Activated CD8-positive, alpha-beta memory T cell treated with anti-CD3 and anti-CD28 coated beads, Interleukin-2, amount 50 U/mL, for 48 hours (primary cell): ENCODE measurements at places on chromosomes 3 and 15.

DNA sequence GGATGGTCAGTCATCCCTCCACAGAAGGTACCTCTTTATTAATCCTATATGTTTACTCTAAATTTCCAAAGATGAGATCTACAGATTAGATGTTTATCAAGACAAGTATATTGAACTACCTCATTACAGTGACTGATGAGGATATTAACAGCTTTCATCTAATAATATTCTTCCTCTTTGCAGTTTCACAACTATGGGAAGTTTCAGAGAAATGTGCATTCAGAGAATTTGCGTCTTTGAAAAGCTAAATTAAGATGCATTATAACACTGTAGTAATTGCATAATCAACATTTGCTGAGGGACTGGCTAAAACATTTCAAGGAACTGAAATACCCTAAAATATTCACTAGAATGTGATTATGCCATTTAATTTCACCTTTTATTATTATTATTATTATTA, 46.7 kb downstream of the MCF2L2 start:
- no peak for DNase-seq

GRCh38 chr15:75732809-75733451, 20.3 kb upstream of the CSPG4 start:
- peak; percentile 77 for DNase-seq

- DNase-seq: no peak
Measured at GRCh38 chr3:135148398-135149020, 353.4 kb downstream of the EPHB1 start.

DNA sequence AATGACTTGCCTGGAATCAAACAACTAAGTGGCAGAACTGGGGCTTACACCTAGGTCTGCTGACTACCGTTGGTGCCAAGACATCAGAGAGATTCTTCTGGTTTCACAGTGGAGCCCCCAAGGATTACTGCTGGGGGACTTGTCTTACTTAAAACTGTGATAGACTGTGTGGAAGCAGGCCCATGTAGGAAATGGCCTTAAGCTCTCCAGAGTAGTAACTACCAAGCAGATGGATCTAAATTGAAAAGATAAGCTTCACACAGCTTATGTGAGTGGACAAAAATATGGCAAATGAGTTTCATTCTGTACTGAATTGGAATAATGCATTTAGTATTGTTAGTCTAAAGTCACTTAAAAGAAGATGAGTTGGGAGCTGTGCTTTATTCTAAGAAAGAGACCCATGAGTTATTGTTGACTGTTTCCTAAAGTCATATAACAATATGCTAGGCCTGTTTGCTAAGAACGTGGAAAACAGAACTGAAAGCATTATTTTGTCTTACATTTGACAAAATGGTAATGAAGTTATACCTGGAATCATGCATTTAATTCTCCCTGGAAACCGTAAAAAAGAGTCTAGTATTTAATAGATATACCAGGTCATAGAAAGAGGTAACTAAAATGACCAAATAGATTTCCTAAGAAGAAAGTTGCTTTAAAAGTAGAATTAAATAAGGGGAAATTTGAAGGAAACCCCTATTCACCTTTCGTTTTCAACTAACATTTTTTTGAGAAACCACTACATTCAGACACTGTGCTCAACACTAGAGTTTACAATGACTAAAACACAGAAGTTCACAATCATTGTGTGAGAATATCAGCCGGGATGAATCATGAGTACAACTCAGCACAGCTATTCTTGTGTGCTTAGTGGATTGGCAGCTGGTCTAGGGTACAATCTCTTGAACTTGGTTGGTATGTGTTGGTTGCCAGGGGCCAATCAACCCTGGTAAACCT, 13.0 kb upstream of the MAPK6 start:
- peak; percentile 57 for DNase-seq

- DNase-seq: no peak
Measured at GRCh38 chr15:58309963-58310928, 121.5 kb upstream of the LIPC start.

GRCh38 chr3:25508901-25509300, 80.8 kb downstream of the RARB start:
- no peak for DNase-seq

DNA sequence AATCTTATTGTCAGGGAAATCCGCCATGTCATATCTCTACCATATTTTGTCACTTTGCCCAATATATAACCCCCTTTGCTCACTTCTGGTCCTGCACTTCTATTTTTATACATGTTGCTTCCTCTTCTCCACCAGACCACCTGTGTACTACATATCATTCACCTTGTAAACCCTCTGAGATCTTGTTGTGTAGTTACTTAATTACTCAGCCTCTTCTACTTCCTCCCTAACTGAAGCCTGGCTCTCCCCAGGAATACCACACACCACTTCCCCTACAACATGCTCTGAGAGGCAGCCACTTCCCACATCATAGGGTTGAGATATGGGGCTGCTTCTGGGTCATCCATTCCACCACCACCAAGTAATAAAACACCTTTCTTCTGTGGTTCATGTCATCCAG, 10.0 kb downstream of the HEXA start:
- no peak for DNase-seq

GRCh38 chr15:85733416-85733815, 61.3 kb downstream of the KLHL25 start:
- no peak for DNase-seq

GRCh38 chr3:59531994-59532393, 482.2 kb upstream of the CFAP20DC start:
- no peak for DNase-seq

GRCh38 chr15:43102187-43102586, 3.7 kb downstream of the UBR1 start:
- no peak for DNase-seq

GRCh38 chr3:67535006-67535405, 119.4 kb downstream of the SUCLG2 start:
- DNase-seq: no peak

DNA sequence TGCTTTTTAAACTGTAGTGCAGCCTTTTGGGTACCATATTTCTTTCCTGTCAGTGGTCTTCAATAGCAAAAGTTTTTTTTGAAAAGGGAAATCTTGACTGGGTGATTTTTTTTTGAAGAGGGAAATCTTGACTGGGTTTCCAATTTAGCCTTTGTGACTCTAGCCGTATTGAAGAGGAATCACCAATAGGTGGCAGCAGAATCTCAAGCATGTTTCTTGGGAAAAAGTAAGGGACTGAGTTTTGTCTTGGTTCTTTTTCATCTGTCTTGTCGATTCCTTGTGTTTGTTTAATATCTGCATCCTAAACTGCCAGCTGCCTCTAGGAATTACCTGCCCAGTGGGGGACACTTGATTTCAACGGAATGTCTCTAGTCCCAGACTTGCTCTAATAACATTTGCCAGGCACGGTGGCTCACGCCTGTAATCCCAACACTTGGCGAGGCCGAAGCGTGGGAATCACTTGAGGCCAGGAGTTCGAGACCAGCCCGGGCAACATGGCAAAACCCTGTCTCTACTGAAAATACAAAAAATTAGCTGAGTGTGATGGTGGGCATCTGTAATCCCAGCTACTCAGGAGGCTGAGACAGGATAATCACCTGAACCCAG, 89.2 kb downstream of the RBPMS2 start:
- DNase-seq: no peak

DNA sequence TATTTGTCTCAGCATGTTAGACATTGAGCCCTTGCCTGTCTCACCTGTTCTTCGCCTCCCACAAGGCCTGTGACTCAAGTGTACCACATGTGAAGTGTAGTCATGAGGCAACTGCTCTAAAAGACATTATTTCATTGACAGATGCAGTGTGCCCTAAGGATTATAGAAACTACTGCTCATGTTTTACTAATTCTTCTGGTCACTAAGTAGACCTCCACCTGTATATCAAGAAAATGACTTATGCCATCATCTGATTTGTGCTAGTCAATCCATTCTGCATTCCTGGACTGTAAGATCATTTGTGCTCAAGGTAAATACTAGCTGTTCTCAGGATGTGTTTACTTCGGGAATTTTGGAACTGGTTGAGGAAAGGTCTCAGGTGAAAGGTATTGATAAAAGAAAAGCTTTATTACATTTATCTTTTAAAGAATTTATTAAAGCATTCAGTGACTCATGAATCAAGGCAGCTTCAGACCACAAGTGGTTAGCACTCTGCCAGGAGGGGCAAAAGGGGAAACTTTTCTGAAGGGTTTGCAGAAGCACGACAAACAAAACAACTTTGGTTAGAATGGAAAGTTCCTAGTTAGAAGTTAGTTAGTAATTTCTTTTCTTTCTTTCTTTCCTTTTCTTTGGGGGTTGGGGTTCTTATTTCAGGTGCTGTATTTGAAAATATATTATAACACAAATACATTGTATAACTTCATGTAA, 465.3 kb upstream of the CBLB start:
- no peak for DNase-seq

GRCh38 chr3:2810723-2811122, 299.5 kb downstream of the IL5RA start:
- no peak for DNase-seq

GRCh38 chr3:72698154-72698917, 149.9 kb downstream of the SHQ1 start:
- DNase-seq: no peak

GRCh38 chr3:62968128-62968527, 92.9 kb upstream of the CADPS start:
- no peak for DNase-seq

GRCh38 chr15:90750186-90750585, 33.0 kb downstream of the BLM start:
- no peak for DNase-seq

DNA sequence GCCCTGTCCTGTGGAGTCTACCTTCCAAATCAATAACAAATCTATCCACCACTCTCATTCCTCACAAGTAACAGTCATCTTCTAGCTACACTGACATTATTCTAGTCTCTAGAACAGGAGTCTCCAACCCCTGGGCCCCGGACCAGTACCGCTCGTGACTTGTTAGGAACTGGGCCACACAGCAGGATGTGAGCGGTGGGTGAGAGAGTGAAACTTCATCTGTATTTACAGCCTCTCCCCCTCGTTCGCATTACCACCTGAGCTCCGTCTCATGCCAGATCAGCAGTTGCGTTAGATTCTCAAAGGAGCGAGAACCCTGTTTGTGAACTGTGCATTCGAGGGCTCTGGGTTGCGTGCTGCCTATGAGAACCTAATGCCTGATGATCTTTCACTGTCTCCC, 31.9 kb downstream of the ROBO2 start:
- DNase-seq: no peak

- no peak for DNase-seq
Measured at GRCh38 chr15:55016225-55016624, 180.5 kb downstream of the RSL24D1 start.

- DNase-seq: no peak
Measured at GRCh38 chr3:105626739-105627138, 242.1 kb downstream of the CBLB start.

GRCh38 chr3:70312336-70312735, at the start of gene MDFIC2:
TSS of gene MDFIC2 (minus strand) at chr3:70312638. CDS start at chr3:70311973, 665 bp downstream.
- no peak for DNase-seq

DNA sequence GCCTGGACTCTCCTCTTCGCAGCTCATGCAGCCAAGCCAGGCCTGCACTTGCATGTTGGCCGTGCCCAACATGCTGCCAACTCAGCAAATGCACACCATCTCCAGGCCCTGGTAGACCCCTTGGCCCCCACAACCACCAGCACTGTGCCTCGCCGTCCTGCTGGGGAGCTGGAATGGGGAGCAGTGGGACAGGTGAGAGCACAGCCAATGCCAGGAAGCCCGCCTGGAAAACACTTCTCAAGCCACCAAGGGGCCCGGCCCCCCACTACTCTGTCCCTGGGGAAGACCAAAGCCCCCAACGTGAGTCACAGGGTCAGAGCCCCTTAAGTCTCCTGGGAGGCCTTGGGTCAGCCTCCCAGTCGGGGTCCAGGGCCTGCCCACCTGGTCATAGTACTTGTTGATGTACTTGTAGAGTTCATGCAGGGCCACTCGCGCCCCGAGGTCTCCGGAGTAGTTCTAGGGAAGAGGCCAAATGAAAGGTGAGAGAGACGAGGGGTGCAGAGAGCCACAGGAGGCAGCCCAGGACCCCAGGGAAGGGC, 24.5 kb downstream of the PLXNB1 start:
- DNase-seq: peak; percentile 48

DNA sequence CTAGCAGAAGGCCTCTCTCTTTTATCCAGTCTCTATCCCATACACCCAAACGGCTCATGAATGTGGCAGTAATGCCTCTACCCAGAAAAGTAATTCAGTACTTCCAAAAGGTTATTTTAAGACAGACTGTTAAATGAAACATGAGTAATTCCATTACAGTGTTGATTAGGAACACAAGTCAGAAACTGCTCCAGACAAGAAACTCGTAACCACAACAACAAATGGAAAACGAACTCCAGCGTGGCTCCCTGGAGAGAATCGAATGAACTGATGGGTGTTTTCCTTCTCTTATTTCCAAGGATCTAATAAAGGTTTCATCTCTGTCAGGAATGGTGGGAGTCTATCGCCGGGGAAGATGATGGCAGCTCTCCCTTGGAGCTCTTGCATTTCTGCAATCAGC, 228.4 kb downstream of the MAGI1 start:
- no peak for DNase-seq

DNA sequence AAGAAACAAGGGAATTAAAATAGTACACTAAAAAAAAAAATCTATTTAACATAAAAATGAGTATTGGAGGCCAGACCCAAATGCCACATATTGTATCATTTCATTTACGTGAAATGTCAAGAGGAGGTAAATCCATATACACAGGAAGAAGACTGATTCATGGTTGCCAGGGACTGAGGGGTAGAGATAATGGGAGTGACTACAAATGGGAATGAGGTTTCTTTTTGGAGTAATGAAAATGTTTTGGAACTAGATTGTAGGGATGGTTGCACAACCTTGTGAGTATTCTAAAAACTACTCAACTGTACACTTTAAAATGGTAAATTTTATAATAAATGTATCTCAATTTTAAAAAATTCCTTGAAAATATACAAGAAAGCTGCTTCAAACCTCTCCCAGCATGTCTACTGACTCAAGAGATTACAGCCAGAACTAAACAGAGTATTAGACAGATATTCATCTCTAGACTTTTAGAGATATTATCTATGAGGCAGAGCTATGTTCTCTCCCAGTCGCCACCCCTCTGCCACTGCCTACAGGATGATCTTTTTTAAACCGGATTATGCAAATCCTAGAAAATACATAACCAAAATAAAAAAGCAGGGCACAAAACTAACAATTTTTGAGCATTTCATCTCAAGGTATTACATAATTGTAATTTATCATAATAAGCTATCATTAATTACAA, 6.2 kb downstream of the HLTF start:
- DNase-seq: no peak
